ENCODE measurements at places on chromosomes 12 and 14.
A peak's percentile ranks its signal among the peaks of the same experiment; 100 is the strongest.

DNA sequence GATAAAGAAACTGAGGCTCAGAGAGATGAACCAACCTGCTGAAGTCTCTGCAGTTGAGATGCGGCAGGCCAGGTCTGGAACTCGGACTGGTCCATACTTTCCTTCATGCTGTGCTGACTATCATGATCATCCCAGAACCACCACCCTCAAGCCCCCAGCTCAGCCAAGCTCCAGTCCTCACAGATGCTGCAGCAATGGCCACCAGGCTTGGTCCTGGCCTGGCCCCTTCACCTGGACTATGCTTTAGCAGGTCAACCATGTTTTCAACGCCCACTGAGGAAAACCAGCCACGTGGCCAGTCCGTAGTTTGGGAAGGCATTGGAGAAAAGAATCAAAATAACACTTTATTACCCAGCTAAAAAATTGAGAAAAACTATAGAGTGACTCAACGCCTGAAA, 1.4 kb downstream of the GPR68 start:
- no peak for DNase-seq

GRCh38 chr12:128513831-128514230, 246.9 kb downstream of the TMEM132C start:
- no peak for DNase-seq

DNA sequence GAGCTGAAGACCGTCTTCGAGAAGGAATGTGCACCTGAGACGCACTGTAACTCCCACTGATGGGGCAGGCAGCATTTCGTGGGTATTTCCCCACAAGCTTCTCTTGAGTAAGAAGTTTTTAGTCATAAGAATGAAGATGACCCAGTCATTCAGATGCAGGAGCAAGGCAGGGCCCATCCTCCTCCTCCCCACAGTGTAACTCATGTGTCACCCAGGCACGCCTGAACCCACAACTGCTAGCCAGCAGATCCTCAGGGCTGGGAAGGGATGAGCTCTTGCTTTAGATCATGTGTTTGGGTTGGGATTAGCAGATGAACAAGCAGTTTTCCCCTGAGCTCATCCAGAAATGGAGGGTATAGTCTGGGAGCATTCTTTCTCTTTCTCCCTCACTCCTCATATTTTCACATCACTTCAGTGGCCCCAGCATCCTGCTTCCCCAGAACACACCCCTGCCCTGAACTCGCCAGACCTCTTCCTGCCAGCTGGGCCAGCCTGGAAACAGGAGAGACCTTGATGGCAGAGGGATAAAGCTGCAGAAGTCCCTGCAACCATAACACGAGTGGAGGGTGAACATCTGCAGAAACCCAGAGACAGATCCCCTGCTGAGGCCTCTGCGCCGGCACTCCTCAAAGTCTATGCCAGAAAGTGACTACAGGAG, 73.3 kb downstream of the B4GALNT3 start:
- DNase-seq = no peak

GRCh38 chr14:75258079-75258802, 20.4 kb upstream of the FOS start:
- DNase-seq = peak; percentile 64

- DNase-seq = peak; percentile 44
Measured at GRCh38 chr12:124248941-124249825, 45.7 kb upstream of the RFLNA start.

DNA sequence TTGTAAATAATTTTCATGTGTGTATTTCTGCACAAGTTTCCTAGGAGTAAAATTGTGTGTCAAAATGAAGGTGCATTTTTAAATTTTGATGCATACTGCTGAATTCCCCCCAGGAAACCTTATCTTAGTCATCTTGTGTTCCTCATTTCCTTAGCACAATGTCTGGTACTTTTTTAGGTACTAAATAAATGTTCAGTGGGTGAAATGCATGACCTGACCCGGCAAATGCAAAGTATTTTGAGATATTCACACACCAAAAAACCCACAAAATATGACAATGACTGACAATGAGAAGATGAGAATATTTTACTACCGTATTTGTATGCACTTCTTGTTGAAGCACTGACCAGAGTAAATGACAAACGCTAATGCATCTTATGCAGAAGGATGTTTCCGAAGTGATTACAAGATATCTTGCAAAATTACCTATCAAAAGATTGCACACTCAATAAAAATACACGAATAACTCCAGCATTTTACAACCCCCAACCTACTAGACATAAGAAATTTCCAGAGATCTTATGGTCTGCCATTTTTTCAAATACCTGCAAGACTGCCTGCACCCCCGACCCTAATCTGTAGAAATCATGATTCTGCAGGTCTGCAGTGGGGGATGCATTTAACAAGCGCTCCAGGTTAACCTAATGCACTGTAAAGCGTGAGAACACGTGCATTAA, 895 bp upstream of the PRKAB1 start:
- no peak for DNase-seq

DNA sequence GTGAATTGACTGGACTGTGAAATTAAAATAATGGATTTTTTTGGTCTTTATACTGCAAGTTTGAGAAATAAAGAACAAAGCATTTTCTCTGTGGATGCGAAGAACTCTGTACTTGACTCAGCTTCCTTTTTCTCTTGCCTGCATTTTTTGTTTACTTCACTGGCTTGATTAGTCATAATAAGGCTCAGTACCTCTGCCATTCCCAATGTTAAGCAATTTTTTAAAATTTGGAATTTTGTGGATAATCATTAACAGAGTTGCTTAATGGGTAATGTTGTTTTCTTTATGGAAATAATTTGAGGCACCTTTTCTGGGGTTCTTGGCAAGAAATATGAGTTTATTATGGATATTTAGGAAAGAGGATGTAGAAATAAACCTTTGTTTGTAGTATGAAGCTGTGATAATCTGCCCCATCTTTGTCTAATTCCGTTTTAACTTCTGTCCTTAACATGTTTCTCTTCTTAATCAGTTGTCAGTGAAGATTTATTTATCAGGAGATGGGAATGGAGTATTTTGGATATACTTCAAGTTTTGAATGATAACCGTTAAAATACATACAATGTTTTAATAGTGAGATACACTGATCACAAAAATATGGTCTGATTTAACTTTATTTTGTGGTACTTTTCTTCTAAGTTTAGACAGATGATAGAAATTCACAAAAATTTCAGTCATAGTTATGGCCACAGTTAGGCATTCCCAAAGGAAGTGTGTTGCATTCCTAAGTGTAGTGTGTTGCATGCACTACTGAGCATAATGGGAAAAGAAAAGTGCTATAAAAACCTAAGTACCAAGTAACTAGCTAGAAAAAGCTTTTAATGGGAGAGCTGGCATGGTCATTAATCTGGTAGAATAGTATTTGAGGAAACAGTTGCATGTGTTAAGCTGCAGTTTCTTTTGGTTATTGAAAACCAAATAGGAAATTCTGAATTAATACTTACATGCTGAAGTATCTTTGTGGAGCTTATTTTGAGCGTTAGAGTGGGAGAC, 27.7 kb downstream of the WNK1 start:
- DNase-seq = no peak

Measured in upper lobe of right lung (tissue), 1 donor.